Transverse colon (tissue), 4 donors: ENCODE measurements at places on chromosomes 7 and 10.

DNA sequence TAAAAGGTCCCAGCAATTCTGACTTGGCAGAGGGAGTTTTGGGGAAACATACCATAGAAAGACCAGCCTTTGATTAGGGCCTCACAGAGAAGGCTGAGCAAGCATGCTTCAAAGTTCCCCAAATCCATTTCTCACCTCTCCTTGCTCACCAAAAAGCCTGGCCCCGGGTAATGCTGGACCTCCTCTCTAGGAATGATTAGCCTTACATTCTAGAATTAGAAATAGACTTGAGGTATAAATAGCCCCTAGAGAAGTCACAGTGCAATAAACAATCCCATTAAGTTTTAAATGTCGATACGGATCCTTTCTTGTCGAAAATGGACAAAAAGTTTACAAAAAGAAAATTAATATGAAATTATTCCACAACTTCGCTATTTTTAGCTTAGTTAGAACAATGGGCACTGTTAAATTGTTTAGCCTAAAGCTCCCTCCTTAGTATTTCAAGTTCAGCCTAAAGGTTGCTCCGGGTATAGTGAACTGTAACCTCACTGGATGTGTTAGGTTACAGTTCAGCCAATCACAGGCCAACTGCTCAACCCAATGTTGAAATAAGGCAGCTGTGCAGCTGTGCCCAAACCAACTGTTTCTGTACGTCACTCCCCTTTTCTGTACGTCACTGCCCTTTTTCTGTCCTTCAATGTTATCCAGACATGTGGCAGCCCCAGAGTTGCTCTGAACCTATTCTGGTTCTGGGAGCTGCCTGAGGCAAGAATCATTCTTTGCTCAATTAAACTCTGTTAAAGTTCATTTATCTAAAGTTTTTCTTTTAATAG, 7.9 kb upstream of the GSDME start:
- DNase-seq = no peak

DNA sequence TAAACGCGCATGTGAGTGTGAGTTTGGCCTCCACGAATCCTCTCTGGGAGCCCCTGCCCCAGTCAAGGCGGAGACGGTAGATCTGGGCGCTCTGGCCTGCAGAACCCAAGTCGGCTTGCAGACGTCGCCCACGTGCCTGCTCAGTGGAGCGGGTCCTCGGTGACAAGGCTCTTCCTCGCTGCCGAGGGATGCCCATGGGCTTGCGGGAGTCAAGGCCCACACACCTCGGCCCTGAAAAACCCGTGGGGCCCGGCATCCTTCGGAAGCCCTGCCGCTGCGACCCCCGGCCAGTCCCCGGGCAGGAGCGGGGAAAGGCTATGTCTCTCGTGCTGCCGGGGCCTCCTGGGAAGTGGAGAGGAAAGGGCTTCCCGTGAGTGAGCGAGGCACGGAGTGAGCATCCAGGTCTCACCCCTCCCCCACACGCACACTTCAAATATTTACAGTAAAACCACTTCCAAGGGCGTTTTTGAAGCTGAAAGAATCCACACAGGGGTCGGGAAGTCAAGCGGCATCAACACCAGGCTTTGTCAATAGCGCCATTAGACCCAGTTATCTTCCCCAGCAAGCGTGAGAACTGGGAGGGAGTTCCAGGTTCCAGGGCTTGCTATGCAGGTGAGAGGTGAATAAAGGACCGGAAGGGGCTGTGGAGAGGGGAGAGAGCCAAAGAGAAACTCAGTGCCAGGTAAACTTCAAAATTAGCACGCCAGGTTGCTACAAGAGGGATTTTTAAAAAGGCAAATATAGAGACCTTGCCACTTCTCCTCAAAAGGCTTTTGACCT, 1.1 kb upstream of the MNX1 start:
- DNase-seq = no peak

DNA sequence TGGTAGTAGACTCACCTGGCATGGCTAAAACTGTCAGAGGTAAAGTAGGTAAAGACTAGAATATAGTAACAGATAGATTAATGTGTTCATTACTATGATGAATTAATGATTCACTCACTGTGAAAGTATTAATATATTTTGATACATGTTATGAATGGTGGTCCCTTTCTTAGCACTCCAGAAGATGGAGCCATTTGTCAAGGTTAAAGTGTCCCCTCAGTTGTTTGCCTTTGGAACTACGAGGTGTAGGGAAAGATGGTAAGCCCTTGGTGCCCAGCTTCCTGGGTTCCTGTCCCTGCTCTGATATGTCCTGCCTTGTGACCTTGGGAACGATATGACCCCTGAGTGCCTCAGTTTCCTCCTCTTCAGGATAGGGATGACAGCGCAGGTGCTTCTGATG, 49.4 kb downstream of the HTRA1 start:
- no peak for DNase-seq

GRCh38 chr10:80739328-80739727, 201.6 kb downstream of the SH2D4B start:
- DNase-seq = no peak

DNA sequence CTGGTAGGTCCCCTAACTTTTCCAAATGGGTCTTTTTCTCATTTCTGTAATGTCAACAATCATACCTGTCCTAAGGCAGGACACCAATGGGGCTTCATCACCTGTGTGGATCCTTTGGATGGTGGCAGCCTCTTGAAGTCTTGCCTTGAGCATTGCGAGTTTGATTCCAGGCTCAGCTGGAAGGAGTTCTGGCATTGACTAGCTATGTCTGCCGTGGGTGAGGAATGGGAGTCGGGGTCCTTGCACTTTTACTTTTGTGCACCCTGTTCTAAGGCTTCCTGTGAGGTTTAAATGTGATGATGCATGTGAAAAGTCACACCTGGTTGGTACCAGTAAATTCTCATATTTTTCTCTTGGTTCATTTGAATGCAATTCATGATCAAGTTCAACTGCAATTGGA, 55.9 kb upstream of the CTBP2 start:
- DNase-seq = no peak

GRCh38 chr7:43443381-43443780, 139.5 kb upstream of the STK17A start:
- DNase-seq = no peak

DNA sequence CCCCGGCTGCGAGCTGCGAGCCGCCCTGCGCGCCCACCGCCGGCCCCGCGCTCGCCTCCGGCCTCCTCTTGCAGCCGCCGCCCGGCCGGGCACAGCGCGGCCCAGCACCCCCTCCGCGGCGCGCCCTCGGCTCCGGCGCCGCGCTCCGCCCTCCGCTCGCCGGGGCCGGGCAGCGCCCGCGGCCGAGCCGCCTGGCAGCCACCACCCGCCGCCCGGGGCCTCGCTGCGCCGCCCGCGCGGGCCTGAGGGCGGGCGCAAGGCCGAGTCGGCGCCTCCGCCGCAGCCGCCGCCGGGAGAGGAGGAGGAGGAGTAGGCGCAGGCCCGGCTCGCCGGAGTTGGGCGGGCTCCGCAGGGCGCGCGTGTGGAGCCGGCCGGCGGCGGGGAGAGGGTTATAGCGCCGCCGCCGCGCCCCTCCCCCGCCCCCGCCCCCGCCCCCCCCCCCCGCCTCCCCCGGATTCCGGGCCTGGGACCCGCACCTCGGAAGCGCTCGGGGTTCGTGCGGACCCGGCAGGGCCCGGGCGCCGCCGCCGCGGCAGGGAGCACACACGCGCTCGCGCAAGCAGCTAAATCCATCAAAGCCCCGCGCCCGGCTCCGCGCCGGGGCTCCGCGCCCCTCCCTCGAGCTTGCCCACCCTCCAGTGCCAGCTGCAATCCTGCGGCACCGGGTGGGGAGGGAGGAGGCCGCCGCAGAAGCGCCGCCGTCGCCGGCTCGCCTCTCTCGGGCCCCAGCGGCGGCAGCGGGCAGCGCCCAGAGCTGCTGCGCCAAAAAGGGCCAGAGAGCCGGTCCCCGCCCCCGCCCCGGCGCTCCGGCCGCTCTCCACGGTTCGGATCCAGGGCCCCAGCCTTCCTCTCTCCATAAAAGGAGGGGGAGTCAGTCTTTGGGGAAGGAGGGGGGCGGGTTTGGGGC, at the start of gene PDGFA:
Gene PDGFA, minus strand, starts transcription at position 363 of the 907 bp plus-strand sequence. CDS start 845 bp downstream, outside the sequence.
- peak; percentile 48 for DNase-seq

- DNase-seq = no peak
Observed at GRCh38 chr7:134613623-134614347, 32.9 kb upstream of the BPGM start.

- DNase-seq = no peak
Observed at GRCh38 chr10:29324220-29324841, 35.5 kb downstream of the LYZL1 start.

DNA sequence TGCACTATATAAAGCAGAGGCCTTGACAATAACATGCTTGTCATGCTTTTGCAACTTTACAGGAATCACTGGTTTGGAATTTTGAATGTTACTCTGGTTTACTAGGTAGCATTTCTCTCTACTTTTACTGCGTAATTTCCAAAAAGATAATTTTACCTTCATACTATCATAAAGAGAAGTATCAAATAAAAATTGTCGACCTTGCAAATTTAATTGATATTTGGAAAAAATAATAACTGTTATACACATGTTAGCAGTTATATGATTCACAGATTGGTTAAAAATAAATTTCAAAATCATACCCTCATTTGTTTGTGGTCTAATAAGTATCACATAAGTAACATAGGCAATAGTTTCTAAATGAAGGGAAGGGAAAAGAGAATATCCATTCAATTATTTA, 228.5 kb upstream of the CACNA2D1 start:
- no peak for DNase-seq

- DNase-seq = no peak
Observed at GRCh38 chr7:143002106-143002505, 24.8 kb downstream of the OR9A2 start.

GRCh38 chr10:76388321-76389023, 957.0 kb downstream of the LRMDA start:
- DNase-seq = no peak

GRCh38 chr7:25597946-25598345, 369.7 kb upstream of the NPVF start:
- DNase-seq = no peak

- no peak for DNase-seq
Observed at GRCh38 chr10:28930514-28931495, 253.5 kb downstream of the BAMBI start.

GRCh38 chr10:17257466-17258321, 29.7 kb downstream of the VIM start:
- peak; percentile 50 for DNase-seq

GRCh38 chr10:70925377-70926225, 37.2 kb upstream of the PCBD1 start:
- peak; percentile 41 for DNase-seq
